GM12878 (cell line): ENCODE measurements at places on chromosomes 12 and 14. TPM values are rescaled to one million over a fixed set of nuclear protein-coding genes. Genes with fewer than 3 reads are reported as not detected.

Gene PTGER2
- total RNA-seq: 0.37 and 0.77 TPM in 2 replicates

Gene TMPRSS12
- not detected in 2 replicates for total RNA-seq

Gene PZP
- not detected in 2 replicates for total RNA-seq

Gene CLEC2B
- 6.8 and 8.0 TPM in 2 replicates for total RNA-seq

Gene MYG1
- 64.9 and 68.7 TPM in 2 replicates for total RNA-seq

Gene KLRB1
- total RNA-seq: not detected in 2 replicates

Gene HCFC2
- total RNA-seq: 9.2 and 9.4 TPM in 2 replicates

Gene TAMALIN
- 0.35 and 0.49 TPM in 2 replicates for total RNA-seq

Gene TMED8
- total RNA-seq: 31.9 and 32.9 TPM in 2 replicates
